ENCODE measurements at places on chromosomes 11 and 22.

GRCh38 chr11:16797776-16798175 lies 59.3 kb downstream of the C11orf58 start:
- no peak for DNase-seq

DNA sequence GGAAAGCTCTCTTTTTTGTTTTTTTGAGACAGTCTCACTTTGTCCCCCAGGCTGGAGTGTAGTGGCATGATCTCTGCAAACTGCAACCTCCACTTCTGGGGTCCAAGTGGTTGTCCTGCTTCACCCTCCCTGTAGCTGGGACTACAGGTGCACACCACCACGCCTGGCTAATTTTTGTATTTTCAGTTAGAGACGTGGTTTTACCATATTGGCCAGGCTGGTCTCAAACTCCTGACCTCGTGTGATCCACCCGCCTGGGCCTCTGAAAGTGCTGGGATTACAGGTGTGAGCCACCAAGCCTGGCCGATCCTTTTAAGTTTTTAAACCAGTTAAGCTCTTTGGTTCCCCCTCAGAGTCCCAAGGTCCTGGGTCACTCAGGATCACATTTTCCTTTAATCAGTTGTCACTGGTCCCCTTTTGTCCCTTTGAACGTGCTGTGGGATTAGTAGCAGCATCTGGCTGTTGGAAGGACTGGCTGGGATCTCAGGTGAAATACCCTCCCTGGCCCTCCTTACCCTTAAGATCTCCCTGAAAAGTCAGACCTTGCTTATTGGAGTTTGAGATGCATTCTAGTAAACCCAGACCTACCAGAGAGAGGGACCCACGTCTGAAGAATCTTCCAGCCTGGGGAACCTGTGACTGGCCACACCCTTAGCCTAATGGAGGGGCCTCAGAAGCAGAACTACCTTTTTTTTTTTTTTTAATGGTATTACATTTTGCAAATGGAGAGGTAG lies 8.1 kb downstream of the MALAT1 start:
- peak; percentile 27 for DNase-seq

- no peak for DNase-seq
Observed at GRCh38 chr22:24289114-24289513, 18.5 kb downstream of the SPECC1L start.

GRCh38 chr11:12721816-12722604 lies 47.8 kb downstream of the TEAD1 start:
- no peak for DNase-seq

GRCh38 chr11:75873417-75874221 lies 58.6 kb downstream of the UVRAG start:
- peak; percentile 16 for DNase-seq

DNA sequence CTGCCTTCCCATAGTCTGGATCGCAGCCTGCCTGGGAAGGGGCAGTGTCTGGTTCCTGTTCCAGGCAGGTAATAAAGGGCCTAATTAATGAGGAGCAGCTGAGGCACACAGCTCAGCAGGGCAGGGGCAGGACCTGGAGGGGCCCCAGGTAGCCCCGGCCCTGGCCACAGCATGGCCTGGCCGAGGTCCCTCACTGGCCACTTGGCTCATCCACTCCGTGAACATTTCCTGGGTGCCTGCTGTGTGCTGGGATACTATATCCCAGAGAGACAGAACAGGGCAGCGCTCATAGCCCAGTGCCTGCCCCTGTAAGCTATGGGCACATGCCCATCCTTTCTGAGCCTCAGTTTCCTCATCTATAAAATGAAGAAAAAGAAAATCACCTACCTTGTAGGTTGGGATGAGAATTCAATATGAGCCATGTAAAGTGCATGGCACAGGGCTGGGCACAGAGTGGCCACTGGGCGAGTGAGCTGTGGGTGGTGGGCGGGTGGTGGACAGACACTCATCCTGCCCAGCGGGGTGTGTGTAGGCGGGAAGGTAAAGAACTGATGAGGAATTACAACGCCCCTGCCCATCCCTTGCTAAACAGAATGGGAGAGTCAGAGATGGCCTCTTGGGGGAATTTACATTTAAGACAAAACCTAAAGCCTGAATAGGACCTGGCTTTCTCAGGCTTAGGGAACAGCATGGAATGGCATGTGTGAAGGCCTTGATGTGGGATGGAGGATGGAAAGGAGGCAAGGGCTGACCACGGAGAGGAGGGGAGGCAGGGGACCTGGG lies 9.2 kb downstream of the MYRF start:
- DNase-seq: no peak

- no peak for DNase-seq
Observed at GRCh38 chr11:124842305-124842704, 22.9 kb upstream of the ROBO3 start.

Data from H7 (cell line).